ENCODE measurements at places on chromosomes 11 and 22.

GRCh38 chr11:8679006-8679405 lies 3.5 kb downstream of the TRIM66 start:
- DNase-seq: no peak

DNA sequence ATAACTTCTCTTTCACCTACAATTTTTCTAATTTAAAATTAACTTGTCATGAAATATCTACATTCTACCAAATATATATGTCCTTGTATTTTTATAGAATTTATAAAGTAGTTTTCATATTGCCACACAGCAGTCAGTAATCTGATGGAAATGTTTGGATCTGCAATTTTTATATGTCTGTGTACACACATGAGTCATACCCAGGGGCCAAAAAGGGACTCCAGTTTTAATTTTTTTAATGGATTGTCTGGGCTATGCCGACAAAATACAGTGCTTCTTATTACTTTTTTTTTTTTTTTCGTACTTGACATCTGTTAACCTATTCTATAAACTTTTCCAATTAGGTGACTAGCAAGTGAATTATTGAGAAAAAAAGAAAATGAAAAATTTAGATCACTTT lies 6.3 kb downstream of the GUCY1A2 start:
- no peak for DNase-seq

GRCh38 chr22:47304854-47305253 lies 542.4 kb downstream of the TBC1D22A start:
- no peak for DNase-seq

DNA sequence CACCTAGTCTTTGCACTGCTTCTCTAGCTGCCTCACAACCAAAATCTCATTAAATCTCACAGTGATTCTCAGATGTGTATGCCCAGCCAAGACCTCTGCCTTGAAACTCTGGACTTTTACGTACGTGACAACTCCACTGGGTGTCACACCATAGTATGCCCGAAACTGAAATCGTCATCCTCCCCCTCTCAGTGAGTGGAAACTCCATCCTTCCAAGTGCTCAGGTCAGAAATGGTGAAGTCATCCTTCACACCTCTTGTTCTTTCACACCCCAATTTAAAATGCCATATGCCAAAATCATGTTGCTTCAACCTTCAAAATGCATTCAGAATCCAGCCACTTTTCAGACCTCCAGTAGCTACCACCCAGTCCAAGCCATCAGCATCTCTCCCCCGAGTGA lies 42.5 kb downstream of the SFI1 start:
- DNase-seq: no peak

DNA sequence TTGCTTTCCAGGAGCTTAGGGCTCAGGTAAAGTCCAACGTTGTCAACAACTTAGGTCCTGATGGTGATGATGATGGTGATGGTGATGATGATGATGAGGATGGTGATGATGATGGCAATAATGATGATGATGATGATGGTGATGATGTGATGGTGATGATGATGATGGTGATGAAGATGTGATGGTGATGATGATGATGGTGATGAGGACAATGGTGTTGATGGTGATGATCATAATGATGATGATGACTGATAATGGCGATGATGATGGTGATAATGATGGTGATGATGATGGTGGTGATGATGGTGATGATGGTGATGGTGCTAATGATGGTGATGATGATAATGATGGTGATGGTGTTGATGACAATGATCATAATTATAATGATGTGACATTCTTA lies 750.2 kb downstream of the TBC1D22A start:
- no peak for DNase-seq

DNA sequence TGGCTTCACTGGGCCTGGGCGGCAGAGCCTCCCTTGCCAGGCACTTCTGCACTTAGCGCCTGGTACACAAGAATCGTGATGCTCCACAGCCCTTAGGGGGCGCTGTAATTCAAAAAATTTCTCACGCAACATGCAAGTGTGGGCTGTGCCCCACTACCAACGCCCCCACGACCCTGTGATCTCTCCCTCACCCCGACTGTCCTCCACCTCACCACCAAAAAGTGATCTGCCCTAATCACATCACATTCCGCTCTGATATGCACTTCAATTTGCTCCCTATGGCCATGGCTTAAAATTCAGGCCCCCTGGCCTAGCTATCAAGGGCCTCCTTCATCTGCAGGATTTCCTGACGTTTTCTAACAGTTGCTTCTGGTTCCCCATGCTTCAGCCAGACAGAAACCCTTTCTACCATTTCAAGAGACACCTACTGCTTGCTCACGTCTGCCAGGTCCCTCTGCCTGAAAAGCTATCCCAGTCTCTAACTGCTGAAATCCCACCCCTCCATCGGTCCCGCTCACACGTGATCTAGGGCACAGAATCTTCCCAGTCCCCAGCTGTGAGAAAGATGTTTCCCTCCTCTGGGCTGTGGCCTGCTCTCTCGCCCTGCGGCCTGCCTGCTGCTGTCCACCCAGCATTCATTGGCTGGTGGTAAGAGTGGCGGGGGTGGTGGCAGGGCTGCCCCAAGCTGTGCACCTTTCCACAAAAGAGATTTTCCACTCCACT lies 27.9 kb upstream of the LRRC32 start:
- no peak for DNase-seq

DNA sequence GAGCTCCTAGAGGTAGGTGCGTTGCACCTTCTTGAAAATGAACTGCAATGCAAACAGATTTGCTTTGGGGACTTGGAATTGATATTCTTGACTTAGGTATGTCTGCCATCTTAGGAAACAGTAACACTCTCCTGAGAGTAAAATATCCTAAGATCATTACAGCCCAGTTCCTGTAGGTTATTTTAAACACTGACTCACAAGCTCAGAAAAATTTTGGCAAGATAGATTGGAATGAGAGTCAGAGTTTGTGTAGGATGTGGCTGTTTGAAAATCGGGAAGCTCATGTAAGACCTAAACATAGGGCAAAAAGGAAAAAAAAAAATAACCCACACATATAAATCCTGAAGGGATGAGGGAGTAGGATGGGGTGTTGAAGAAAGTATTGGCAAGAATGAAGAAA lies 377.0 kb upstream of the LRRC4C start:
- DNase-seq: no peak

- no peak for DNase-seq
These were observed 5.3 kb downstream of the P2RY6 start for GRCh38 chr11:73277467-73277866.

GRCh38 chr22:49310354-49310753 lies 517.3 kb downstream of the BRD1 start:
- no peak for DNase-seq

DNA sequence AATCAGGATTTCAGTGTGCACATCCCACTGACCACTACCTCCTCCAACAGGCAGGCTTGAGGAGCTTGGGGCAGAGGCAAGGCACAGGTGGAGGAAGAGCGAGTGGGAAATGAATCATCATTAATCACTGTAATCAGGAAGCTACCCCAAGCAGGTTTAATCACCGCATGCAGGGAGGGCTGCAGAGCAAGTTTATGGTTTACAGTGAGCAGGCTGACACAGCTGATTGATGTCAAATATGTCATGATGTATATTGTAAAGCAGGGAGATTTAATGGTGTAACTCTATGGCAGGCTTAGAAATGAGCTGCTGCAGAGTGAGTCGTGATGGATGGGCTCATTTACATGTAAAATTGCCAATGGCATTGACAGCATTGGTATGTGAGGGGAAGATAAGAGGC lies 441.0 kb downstream of the NTM start:
- DNase-seq: no peak

DNA sequence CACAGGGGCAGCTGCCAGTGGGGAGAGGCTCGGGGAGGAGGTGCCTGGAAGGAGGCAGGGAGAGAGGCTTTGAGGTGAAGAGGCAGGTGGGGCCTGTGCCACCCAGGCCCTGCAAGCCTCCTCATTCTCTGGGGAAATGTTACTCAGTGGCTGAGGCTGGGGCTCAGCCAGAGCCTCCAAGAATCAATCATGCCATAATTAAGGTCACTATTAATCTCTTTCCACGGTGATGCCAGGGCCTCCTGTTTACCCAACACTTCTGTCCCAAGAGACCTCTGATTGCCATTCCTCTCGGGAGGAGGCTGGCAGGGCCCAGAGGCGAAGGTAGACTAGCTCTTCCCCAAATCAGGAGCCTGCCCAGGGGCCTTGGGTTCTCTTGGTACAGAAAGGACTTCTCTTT lies 38.4 kb downstream of the GDPD5 start:
- DNase-seq: no peak

- peak; percentile 95 for DNase-seq
These were observed 258.9 kb upstream of the ARHGAP20 start for GRCh38 chr11:110971140-110971539.

DNA sequence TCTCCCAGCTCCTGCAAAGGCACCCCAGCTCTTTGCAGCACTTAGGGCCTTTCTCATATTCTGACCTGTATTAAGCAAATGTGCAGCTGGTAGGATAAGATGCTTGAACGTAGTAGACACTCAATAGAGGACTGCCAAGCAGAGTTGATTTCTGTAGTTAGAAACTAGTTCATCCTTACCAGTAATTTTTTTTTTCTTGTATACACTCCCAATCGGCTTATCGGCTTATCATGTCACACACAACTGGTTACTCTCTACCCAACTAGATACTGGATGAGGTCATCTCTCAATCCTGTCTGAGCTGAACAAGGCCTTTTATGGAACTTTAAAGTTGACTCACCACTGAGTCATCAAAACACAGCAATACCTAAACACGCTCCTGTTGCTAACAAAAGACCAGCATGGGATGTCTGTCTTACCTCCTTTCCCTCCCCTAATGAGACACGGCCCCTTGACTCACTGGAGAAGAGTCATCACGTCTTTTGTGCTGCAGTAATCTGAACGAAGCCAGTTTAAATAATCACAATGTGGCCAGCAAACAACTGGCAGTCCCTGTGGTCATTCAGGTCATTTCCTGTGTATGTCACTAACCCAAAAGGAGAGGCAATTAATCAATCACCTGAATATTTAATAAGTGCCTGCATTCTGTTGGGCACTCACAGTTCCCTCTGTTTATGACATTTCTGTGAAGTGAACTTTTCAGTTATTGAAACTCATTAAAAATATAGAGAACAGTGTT lies 7.5 kb upstream of the WEE1 start:
- DNase-seq: peak; percentile 100

DNA sequence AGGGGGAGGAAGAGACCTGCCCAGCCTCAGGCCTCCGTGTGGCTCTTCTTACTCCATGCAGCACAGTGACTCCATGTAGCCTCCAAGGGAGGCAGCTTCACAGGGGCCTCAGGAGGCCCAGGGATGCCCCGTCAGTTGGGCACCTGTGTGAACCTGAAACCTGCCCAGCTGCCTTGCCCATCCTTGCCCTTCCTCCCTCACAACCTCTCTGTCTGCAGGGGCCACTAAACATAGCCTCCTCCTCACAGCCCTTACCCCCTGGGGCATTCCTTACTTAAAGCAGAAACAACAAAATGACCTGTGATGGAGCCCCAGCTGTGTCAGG lies 7.1 kb downstream of the LRRC32 start:
- DNase-seq: no peak

DNA sequence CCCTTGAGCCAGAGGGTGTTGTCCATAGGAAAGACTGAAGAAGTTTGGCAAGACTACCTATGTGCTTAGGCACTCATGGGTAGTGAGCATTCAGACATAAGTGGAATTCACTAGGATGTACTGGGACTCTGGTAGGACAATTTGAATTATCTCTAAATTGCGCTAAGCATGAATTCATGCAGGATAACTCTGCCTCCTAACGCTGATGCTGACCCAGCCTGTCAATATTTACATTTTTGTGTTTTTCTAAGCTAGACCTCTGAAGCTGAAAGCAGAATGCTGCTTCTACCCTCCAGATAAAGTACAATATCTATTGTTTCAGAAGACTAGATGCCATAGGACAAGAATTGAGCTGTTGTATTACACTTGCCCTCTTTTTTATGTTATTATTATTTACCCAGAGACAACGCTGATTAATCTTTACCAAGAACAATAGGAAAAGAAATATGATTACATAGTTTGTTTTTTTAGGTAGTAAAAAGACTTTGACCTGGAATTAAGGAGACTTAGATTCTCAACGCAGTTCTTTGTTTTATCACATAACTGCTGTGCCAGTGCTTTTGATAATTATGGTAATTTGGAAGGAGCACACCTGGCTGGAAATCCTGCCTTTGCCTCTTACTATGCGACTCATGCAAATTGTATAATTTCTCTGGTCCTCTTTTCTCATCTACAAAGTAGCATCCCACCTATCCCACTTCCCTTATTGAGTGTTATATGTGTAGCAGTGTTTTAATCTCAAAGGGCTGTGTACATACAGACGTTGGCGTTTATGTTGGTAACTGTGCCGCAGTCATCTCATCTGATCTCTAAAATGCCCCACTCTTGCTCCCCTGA lies 21.2 kb upstream of the GRAMD1B start:
- DNase-seq: no peak

- DNase-seq: no peak
These were observed 32.6 kb downstream of the PPFIA1 start for GRCh38 chr11:70303070-70303469.

GRCh38 chr11:122093731-122094275 lies 22.2 kb downstream of the BLID start:
- no peak for DNase-seq

- DNase-seq: peak; percentile 69
These were observed 1.7 kb downstream of the QSER1 start for GRCh38 chr11:32894149-32894827.

- DNase-seq: no peak
These were observed 1.7 kb upstream of the ABTB2 start for GRCh38 chr11:34359548-34359891.

GRCh38 chr22:19892257-19892879 lies 37.7 kb upstream of the GNB1L start:
- DNase-seq: no peak

GRCh38 chr11:107840129-107840484 lies 18.5 kb downstream of the SLC35F2 start:
- DNase-seq: no peak

- DNase-seq: no peak
These were observed 20.1 kb downstream of the TSPAN18 start for GRCh38 chr11:44746894-44747293.

GRCh38 chr22:19169002-19169946 lies 9.3 kb downstream of the SLC25A1 start:
- DNase-seq: no peak

DNA sequence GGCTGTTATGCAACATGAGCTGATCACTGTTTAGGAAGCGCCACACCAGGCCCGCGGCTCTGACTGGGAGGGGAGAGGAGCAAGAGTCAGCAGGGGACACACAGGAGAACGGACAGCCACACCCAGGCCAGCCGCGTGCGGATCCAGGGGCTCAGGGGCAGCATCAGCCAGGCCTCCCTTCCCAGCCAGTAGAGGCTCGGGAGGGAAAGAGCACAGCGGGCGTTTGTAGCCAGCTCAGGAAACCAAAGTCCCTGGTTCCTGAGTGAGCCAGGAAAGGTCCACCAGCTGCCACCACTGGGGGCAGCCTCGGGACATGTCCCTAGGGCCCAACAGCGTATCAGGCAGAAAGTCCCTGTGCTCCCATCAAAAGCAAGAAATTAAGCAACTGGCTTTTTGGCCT lies 71.8 kb upstream of the PITPNB start:
- DNase-seq: no peak

GRCh38 chr11:120554766-120555432 lies 43.4 kb downstream of the GRIK4 start:
- DNase-seq: no peak

DNA sequence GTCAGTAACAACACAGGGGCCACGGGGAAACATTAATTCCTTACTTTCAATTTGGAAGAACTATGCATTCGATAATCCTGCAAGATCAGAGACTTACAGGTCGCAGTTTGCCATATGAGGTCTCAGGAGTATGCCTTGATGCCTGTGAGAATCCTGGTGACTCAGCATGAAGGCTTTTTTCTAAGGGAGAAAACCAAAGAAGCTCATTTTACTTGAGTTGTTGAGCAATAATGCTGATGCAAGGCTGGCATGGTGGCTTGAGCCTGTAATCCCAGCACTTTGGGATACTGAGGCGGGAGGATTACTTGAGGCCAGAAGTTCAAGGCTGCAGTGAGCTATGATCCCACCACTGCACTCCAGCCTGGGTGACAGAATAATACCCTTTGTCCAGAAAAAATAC lies 26.6 kb downstream of the ATG16L2 start:
- peak; percentile 85 for DNase-seq

All from non-pigmented ciliary epithelial cell (primary cell).